ENCODE measurements at places on chromosomes 13 and 19. TPM values are rescaled to one million over a fixed set of nuclear protein-coding genes. Genes with fewer than 3 reads are reported as not detected.
A peak's percentile ranks its signal among the peaks of the same experiment; 100 is the strongest.

DNA sequence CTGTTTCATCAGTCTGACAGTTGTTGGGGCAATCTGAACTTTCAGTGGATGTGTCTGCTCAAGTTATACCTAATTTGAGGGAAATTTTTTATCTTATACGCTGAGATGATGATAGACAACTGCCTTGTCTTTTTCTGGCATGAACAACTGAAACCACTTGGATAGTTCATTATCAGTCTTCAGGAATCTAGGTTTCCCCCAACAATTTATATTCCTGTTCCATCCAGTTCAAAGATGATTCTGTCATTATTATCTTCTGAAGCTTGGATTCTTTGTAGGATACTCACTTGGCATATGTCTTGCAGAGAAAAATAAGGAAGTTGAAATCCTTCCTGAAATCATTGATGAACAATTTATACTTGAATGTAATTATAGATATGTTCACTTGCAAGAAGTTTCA, 193.7 kb downstream of the LMO7 start:
- H3K4me3 ChIP-seq = no peak overlapping the region
- no peak for DNase-seq
- no peaks in the 10 kb centered on the region for H3K4me1 ChIP-seq
- H3K36me3 ChIP-seq = peaks cover 6% of the 10 kb centered on the region
- no peak overlapping the region for H3K27ac ChIP-seq

- no peak for DNase-seq
- H3K4me1 ChIP-seq = peaks cover 20% of the 10 kb centered on the region
- no peaks in the 10 kb centered on the region for H3K27me3 ChIP-seq
- no peak overlapping the region for H3K27ac ChIP-seq
- H3K4me3 ChIP-seq = no peak overlapping the region
Observed at GRCh38 chr13:114140131-114140905, 7.9 kb upstream of the RASA3 start.

DNA sequence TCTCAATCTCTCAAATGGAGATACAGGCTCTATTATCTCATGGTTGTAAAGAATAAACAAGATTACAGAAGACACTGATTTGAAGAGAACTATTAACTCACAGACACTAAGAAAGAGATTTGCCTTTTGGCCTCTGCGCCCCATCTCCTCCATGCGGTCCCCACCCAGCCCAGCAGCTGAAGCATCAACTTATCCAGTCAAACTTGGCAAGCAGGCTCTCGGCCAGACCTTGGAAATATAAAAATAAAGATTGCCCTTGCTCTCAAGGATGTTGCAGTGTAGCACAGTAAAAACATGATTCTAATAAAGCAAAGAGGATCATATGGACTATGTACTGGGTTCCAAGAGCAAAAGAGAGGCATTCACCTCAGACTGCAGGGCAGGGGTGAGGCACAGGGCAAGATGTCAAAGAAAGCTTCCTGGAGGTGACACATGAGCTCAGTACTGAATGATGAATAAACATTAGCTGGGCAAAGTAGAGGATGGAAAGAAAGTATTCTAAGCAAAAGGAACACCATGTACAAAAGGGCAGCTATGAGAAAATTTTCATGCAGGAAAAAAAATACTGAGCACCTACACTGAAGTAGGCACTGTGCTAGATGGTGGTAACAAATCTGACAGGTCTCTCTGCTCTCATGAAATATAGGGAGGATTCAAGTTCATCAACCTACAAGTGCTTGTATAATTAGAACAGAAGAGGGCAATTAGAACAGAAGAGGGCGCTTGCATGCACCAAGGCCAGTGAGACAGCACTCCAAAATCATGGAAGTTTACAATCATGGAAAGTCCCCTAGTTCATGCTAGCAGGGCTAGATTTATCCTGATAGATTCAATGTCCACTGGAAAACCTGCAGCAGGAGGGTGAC, 85.0 kb downstream of the SACS start:
- no peak overlapping the region for H3K27ac ChIP-seq
- peaks cover 36% of the 10 kb centered on the region for H3K36me3 ChIP-seq
- DNase-seq = no peak
- H3K4me1 ChIP-seq = no peaks in the 10 kb centered on the region

- no peaks in the 10 kb centered on the region for H3K36me3 ChIP-seq
- H3K27me3 ChIP-seq = no peaks in the 10 kb centered on the region
- no peaks in the 10 kb centered on the region for H3K4me1 ChIP-seq
- H3K27ac ChIP-seq = no peak overlapping the region
- DNase-seq = no peak
Observed at GRCh38 chr19:29893606-29894284, 48.3 kb upstream of the URI1 start.

- peaks cover 23% of the 10 kb centered on the region for H3K36me3 ChIP-seq
- H3K27me3 ChIP-seq = no peaks in the 10 kb centered on the region
- peak within 1 kb of the TSS; percentile 98 for H3K27ac ChIP-seq
Observed at GRCh38 chr19:10332965-10333757, at the start of gene RAVER1. TSS of gene RAVER1 (minus strand) at chr19:10333529. CDS start at chr19:10333507, 22 bp downstream.

- H3K27ac ChIP-seq = no peak overlapping the region
- no peak for DNase-seq
- no peaks in the 10 kb centered on the region for H3K27me3 ChIP-seq
- H3K36me3 ChIP-seq = no peaks in the 10 kb centered on the region
Observed at GRCh38 chr13:72129117-72129516, 262.1 kb upstream of the DACH1 start.

GRCh38 chr13:48578516-48579164, 45.8 kb upstream of the RCBTB2 start:
- no peaks in the 10 kb centered on the region for H3K36me3 ChIP-seq
- H3K27ac ChIP-seq = peak overlapping the region; percentile 48
- DNase-seq = no peak
- no peaks in the 10 kb centered on the region for H3K27me3 ChIP-seq
- H3K4me1 ChIP-seq = peaks cover 11% of the 10 kb centered on the region
- H3K4me3 ChIP-seq = no peak overlapping the region

The FGF22 gene
- 0.04 TPM for total RNA-seq

The ZNF823 gene
- 9.1 TPM for total RNA-seq

The SIGLEC6 gene
- total RNA-seq = 0.22 TPM

The METTL21C gene
- total RNA-seq = 35.8 TPM

The LRRC4B gene
- 5.7 TPM for total RNA-seq
